ENCODE measurements at places on chromosomes 1 and 21.

- DNase-seq = no peak
Measured at GRCh38 chr1:85599076-85599491, 18.5 kb downstream of the CCN1 start.

GRCh38 chr1:29508458-29509107 lies 272.3 kb downstream of the PTPRU start:
- no peak for DNase-seq

DNA sequence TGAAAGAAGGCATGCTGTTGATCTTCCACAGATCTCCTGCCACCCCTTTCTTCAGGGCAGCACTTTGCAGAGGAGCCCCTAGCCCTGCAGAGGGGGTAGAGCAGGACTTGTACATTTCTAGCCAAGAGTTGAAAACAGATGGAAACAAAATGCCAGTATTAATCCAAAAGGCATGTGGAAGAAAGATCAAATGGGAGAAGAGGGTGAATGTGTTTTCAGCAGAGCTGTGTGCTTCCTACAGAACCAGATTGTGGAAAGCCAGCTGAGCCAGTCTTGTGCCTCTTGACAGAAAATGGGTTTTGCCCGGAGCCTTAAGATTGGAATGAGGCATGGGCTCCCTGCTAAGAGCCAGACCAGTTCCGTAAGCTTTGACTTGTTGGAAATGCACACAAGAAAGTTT lies 105.2 kb upstream of the TSPAN2 start:
- DNase-seq = no peak

DNA sequence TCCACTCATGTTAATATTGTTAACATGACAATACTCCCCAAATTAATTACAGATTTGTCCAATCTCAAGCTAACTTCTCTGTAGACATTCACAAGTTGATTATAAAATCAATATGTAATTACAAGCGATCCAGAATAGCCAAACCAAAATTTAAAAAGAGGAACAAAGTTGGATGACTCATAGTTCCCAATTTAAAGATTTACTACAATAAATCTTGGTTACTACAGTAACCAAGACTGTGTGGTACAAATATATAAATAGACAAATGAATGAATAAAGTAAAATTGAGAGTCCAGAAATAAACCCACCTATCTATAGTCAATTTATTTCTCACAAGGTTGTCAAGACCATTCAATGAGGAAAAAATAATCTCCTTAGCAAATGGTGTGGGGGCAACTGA lies 7.1 kb upstream of the KRTAP10-4 start:
- DNase-seq = peak; percentile 74

DNA sequence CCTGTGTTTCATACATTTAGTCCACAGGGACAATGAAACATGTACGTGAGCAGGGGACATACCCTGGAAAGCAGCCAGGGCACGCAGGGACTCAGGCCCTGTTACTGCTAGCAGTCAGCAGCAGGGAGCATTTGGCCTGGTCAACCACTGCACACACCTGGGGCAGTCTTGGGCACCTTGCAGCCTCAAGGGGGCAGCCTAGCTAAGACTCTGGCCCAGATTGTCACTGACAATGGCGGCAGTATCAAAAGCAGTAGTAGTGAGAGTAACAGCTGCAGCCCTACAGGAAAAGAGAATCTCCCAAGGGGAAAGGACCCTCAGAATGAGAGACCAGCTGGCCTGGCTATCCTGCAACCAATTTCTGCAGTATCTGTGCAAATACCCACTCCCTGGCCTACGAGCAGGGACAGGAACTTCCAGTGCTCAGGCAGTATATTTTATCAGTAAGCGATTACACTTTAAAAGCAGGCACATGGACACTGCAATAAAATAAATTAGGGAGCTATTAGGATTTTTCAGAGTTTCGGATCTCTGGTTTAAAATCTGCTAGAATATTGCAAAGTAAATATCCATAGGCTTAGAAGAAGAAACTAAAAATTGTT lies 475.6 kb downstream of the LTN1 start:
- peak; percentile 72 for DNase-seq

GRCh38 chr1:107152395-107152794 lies 11.6 kb downstream of the NTNG1 start:
- no peak for DNase-seq

- DNase-seq = peak; percentile 55
Measured at GRCh38 chr1:52632732-52633290, at the start of gene SHISAL2A. Gene SHISAL2A, plus strand, starts transcription at chr1:52633168. Its CDS starts 326 bp downstream, at chr1:52633494.

DNA sequence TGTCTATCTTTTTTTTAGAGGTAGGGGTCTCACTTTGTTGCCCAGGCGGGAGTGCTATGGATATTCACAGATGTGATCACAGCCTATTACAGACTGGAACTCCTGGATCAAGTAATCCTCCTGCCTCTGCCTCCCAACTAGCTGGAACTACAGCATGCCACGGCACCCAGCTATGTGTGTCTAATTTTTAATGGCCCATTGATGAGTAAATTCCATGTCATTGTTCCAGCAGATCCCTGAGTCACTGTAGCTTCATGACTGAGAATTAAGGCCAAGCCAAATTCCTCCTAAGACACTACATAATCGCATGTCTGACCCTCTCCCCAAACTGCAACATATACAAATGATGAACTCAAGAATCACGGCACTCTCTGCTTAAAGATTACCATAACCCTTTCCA lies 84.2 kb upstream of the RGS2 start:
- DNase-seq = no peak

GRCh38 chr1:61052395-61053225 lies 29.8 kb upstream of the NFIA start:
- DNase-seq = peak; percentile 60
